ENCODE measurements at places on chromosomes 16 and 17.

DNA sequence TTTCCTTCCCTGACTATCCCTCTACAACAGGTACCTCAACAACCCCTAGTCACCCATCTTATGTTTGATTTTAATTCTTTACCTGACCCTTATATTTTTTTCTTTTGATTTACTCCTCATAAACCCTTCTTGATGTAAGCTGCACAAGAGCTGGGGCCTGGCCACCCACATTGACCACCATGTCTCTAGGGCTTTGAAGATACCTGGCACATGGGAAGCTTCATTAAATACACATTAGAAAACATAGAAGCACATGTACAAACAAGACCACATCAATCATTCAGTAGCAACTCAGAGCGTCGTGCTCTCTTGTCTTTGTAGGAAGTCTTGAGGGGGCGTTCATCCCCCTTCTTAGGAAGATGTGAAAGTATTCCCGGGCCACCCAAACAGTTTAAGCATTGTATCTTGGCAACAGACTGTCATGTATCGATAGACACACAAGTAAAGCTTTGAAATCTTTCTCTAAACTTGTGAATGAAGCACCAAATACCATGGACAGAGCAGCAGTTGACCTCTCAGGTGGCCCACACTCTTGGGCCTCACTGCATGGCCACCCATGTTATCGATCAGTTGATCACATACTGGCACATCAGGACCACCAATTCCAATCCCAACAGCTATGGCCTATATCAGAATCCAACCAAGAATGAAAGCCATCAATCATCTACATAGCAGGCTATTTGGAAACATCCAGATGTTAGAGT is 183.6 kb downstream of the ZFHX3 start:
- DNase-seq: no peak

GRCh38 chr17:40886090-40886489 is 1.0 kb upstream of the KRT20 start:
- no peak for DNase-seq

- peak; percentile 85 for DNase-seq
Measured at GRCh38 chr17:80855948-80856862, 135.4 kb upstream of the CHMP6 start.

DNA sequence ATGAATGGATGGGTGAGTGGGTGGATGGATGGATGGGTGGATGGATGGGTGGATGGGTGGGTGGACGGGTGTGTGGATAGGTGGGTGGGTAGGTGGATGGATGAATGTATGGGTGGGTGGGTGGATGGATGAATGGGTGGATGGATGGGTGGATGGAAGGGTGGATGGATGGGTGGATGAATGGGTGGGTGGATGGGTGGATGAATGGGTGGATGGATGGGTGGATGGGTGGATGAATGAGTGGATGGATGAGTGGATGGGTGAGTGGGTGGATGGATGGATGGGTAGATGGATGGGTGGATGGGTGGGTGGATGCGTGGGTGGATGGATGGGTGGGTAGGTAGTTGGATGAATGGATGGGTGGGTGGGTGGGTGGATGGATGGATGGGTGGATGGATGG is 13.2 kb upstream of the ATP2C2 start:
- DNase-seq: no peak

GRCh38 chr16:71893888-71894228 is 1.5 kb upstream of the IST1 start:
- DNase-seq: no peak

DNA sequence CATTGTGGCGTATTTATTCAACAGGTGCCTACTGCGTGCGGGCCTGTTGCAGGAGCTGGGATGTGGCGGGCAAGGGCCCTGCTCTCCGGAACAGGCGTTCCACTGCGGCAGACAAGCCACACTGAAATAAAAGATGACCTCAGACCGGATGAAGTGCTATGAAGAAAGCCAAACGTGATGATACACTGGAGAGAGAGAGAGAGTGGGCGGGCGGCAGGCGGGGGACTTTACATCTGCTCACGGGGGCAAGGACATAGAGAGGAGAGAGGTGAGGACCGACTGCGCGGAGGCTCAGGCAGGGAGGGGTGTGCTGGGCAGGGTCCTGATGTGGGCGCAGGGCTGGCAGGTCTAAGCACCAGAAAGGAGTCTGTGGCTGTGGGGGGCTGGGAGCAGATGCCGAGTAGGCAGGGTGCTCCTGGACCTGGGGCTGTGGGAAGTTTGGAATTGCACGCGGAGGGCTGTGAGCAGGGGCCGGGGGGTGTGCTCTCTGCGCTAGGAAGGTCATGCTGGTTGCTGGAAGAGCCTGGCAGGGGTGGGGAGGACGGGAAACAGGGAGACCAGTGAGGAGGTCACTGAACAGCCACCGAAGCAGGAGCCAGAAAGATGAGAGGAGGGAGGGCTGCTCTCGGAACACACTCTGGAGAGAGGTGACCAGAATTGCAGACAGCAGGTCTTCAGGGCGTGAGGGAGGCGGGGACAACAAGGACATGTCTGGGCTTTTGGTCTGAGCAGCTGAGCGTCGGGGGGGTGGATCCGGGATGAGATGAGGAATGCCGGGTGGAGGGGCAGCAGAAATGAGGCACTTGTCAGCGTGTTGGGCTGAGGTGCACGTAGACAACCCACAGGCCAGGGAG is 9.9 kb downstream of the MXRA7 start:
- no peak for DNase-seq

DNA sequence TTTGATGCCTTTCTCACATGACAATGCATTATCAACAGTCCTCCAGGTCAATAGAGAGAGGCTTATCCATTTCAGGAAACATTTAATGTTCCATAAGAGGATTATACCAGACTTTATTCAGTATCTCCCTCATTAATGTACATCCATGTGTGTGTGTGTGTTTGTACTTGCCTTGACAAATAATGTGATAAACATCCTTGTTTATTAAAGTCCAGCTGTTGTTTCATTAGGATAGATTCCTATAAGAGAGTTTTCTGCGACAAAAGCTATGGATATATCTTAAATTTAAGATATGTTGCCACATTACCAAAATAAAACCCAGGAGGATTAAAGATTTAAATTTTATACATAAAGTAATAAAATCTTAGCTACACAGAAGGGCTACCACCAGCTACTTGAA is 492.6 kb downstream of the TOX3 start:
- DNase-seq: no peak

DNA sequence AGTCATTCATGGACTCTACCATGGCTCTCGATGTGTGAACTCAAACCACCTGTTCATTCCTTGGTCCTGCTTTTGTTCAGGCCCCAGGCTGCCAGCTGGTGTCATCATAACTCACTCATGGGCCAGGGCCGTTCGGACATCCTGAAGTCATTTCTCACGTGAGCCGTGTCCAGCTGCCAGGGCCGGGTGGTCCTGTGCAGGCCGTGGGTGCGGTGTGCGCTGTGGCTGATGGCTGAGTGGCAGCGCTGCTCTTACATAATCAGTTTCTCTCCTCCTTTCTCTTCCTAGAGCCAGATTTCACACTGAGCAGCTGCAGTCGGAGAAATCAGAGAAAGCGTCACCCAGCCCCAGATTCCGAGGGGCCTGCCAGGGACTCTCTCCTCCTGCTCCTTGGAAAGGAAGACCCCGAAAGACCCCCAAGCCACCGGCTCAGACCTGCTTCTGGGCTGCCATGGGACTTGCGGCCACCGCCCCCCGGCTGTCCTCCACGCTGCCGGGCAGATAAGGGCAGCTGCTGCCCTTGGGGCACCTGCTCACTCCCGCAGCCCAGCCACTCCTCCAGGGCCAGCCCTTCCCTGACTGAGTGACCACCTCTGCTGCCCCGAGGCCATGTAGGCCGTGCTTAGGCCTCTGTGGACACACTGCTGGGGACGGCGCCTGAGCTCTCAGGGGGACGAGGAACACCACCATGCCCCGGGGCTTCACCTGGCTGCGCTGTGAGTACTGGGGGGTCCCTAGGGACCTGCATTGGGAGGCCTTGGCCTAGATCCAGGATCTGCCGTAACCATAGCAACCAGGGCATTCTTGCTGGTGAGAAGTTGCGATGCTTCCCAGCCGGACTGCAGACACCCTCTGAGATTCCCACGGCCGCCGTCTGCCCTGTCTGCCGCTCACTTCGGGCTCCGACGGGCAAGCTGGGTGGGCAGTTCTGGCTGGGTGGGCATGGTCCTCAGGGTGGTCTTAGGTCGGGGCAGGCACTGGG is at the start of gene IL34:
TSS of gene IL34 (plus strand) at position 300 of the 982 bp plus-strand sequence. CDS start at position 689, 389 bp downstream.
- DNase-seq: no peak

- peak; percentile 76 for DNase-seq
Measured at GRCh38 chr17:78883089-78883532, 19.9 kb downstream of the CEP295NL start.

DNA sequence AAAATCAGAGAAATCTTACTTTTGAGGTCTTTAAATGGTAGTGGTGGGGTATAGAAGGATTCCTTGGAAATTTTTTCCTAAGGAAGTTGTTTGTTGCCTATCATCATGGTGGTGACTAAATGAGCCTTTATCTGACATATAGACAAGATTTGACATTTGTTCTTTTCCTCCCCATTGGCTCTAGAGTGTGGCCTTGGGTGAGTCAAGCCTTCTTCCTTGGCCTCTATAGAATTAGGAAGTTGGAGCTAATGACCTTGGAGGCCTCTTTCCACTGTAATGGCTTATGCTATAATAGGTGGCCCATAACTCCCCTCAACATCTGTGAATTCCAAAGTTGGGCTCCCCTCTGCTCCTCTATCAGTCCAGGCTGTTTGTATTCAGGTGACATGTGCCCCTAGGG is 79.1 kb upstream of the HNF1B start:
- DNase-seq: no peak

DNA sequence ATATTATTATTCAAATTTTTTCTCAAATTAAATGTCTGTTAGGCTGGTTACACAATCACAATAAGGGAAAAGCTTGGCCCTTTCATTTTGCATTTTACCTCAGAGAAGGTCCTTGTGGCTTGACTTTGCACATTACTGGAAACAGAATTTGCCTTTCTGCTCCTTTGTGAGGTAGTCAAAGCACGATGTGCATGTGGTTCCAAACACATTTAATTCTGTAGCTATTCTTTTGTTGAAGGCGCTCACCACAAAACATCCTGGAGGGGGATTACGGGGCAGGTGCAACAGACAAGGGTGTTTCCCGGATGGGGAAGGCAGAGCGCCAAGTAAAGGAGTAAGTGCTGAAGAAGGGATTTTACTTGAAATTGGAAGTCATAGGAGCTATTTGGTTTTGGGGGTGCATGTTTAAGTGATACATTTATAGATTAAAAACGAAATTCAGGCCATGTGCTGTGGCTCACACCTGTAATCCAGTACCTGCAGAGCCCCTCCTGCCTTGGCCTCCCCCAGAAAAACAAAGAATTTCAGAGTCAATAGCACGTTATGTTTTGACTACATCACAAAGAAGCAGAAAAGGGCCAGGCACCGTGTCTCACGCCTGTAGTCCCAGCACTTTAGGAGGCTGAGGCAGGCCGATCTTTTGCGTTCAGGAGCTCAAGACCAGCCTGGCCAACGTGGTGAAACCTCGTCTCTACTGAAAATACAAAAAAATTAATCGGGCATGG is 31.2 kb upstream of the TENT4B start:
- DNase-seq: no peak

DNA sequence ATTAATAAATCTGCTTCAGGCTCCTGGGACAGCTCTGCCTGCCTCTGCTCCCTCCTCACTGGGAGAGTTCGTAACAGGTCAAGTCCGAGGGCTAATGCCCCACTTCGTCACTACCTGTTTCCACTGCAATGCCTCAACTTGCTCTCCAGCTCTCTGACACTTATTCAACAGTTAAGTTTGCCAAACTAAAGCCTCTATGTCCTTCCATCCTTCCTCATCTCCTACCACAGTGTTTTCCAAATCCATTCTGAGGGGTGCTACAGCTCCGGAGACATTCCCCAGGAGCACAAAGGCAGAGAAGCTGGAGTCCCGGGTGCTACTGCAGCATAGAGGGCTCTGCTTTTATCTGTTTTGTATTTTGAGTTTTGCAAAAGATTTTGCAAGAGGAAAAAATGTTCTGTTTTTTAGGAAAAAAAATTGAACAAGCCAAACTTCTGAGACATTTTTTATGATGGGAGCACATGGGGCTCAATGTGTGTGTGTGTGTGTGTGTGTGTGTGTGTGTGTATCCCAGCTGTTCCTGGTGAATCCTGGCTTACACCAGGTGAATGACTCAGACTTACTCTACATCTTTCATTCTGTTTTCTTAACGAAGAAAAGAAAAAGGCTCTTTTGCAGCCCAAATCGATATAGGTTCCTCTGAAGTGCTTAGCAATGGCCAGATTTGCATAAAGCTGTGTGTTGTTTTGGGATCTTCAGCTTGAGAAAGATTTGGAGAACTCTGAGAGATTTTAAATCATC is 46.1 kb upstream of the MYOCD start:
- no peak for DNase-seq

- DNase-seq: peak; percentile 95
Measured at GRCh38 chr17:75267153-75267410, 3.9 kb downstream of the MIF4GD start.

GRCh38 chr17:74332763-74333283 is 6.8 kb downstream of the KIF19 start:
- no peak for DNase-seq

GRCh38 chr17:52536489-52536888 is 378.0 kb upstream of the CA10 start:
- DNase-seq: no peak

GRCh38 chr16:48961546-48961945 is 320.1 kb downstream of the CBLN1 start:
- no peak for DNase-seq

DNA sequence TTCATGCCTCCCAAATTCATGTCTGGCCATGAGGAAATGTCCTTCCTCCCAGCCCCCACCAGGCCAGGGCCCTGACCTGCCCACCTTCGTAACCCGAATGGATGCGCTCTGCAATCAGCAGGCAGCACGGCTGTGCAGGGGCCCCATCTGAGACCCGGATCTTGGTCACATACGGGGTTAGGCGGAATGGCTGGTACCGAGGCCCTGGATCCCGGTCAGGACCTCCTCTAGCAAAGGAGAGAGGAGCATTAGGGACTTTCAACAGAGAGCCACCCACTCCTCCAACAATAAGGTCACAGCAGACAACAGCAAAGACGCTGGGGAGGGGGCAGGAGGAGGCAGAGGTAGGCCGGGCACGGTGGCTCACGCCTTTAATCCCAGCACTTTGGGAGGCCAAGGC is 3.6 kb downstream of the PER1 start:
- DNase-seq: no peak

- no peak for DNase-seq
Measured at GRCh38 chr17:3792481-3792880, 8.5 kb downstream of the ITGAE start.

DNA sequence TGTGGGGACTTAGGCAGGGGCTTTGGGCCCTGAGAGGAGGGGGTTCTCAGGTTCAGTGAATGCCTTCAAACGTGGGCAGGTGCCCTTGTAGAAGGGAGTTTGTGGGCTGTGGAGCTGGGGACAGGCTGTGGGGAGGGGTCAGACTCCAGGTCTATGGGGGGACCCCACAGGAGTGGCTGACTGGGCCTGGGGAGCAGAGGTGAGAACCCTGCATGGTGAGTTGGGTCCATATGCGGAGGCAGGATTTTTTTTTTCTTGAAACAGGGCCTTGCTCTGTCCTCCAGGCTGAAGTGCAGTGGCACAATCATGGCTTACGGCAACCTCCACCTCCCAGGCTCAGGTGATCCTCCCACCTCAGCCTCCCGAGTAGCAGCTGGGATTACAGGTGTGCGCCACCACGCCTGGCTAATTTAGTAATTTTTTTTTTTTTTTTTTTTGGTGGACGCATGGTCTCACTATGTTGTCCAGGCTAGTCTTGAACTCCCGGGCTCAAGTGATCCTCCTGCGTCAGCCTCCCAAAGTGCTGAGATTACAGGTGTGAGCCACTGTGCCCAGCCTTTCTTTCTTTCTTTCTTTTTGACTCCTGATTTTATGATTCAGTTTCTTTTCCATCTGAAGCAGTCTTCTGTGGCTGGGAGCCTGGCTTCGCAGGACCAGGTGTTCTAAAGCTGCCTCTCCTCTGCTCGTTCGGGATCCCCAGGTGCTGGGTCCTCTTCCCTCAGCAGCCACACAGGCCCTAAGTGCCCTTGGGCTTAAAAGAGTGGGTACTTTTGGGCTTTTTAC is 19.0 kb upstream of the ADCY7 start:
- DNase-seq: no peak

All from HL-60 (cell line).